ENCODE measurements at places on chromosomes 7 and 10.

DNA sequence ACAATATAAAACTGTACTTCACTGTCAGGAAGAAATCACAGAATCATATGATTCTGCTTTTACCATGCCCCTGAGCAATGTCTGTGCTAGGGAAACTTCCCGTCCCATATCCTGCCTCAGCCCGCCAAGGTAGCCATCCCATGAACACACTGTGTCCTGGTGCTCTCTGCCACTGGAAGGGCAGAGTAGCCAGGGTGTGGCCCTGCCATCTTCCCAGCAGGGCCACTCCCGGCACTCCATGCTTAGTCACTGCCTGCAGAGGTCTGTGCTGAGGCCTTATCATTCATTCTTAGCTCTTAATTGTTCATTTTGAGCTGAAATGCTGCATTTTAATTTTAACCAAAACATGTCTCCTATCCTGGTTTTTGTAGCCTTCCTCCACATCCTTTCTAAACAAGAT, 31.8 kb downstream of the AP3M1 start:
- DNase-seq: no peak

DNA sequence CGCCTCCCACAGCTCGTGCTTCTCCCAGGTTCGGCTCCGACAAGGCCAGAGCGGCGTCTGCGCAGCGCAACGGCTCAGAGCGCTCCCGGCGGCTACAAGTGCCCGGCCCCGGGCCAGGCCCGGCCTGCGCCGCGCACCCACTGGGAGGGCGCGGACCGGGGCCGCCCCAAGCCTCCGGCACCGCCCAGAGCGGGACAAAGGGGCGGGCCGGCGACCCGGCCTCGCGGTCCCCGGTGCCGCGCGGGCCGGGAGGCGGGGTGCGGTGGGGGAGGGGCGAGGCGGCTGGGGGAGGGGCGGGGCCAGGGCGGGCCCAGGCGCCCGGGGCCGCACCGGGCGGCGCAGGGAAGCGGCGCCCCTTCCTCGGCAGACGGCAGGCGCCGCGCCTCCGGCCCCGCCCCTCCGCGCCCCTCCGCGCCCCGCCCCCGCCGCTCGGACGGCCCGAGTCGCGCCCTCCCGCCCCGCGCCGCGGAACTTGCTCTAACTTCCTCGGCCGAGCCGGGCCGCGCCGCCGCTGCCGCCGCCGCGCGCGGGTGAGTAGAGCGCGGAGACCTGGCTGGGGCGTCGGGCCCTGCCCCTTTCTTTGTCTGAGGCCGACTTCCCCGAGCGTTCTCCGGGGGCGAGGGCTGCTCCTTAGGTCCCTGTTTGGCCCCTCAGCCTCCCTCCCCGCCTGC, at the start of gene TSPAN14:
TSPAN14 (plus strand) TSS at position 469 of the 671 bp plus-strand sequence. CDS start 34,924 bp downstream, outside the sequence.
- no peak for DNase-seq

DNA sequence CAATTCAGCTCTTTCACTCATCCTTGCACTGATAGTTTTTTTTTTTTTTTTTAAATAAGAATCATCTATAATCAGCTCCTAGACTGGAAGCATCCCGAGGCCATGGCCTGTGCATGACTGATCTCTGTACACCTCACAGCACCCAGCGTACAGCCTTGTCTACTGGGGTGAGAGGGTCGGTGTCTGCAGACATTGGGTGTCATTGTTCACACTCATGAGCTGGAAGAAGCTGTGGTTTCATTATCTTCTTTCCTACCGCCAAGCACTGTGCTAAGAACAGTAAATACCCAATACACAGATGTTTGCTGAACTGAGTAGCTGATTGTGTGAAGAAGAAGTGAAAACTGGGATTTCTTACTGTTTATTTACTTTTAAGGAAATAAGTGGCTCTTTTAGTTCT, 123.6 kb downstream of the CLEC2L start:
- no peak for DNase-seq

GRCh38 chr7:78232806-78233205, 434.2 kb downstream of the PHTF2 start:
- no peak for DNase-seq

- DNase-seq: no peak
Observed at GRCh38 chr10:47195274-47195885, 104.6 kb upstream of the GDF10 start.

GRCh38 chr7:1055956-1056784, 11.8 kb downstream of the GPR146 start:
- no peak for DNase-seq

DNA sequence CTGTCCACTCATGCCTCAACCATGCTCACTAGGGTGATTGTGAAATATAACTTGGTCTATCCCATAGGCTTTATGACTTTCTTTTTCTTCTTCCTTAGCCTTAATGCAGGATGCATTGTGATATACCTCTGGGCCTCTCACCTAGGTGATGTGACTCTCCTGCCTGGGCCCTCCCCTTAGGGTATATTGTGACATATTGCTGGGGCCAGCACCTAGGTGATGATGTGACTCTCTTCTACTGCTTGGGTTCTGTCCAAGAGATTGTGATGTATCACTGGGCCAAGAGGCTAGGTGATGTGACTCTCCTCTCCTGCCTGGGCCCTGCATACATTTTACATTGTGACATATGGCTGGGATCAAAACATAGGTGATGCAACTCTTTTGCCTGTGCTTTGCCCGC, 14.7 kb upstream of the ZNF107 start:
- DNase-seq: no peak

DNA sequence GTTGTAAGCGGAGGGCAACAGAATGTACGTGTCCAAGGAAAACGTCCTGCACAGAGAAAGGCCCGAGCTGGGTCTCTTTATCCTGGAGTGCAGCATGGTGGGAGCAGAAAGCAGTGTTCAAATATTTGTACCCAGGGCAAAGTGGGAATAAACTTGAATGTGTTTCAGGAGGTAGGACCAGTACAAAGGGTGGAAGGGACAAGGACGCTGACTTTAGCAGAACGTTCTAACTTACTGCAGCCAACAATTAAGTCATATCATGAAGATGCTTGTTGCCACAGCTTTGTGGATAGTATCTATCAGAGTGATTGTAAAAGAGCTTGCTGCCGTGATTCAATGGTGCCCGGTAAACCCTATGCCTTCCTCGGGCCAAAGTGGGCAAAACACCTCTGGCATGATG, 30.5 kb upstream of the ZC3HAV1L start:
- no peak for DNase-seq

DNA sequence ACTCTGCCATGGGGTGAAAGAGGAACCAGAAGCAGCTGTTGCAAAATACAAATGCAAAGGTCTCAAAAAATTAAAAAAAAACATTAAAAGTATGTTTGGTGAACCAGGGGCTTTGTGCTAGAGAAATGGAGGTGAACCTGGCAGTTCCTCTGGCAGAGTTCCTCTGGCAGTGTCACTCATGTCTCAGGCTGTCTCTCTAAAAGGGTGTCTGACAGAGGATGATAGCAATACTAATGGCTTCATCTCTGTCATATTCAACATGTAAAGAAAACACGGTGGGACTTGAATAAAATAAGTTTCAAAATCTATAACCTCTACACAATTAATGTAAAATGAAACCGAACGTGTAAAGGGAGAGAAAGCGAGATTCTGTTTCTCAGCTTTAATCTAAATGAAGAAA, 375.7 kb upstream of the VWC2 start:
- DNase-seq: no peak

DNA sequence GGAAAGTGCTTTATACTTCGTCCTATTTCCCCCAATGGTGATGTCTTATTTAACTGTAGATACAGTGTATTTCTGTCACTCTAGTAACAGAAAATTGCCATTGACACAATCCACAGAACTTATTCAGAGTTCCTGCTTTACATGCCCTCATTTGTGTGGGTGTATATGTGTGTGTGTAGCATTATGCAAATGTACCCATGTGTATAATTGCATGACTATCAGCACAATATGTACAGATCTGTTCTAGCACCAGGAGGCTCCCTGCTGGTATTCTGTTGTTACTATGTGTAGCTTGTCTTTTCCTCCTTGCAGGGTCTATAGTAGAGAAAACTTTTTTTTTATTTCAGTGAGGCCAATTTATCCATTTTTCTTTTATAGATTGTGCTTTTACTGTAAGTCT, 16.5 kb downstream of the CYP3A43 start:
- DNase-seq: no peak

- DNase-seq: no peak
Observed at GRCh38 chr10:3982746-3983442, 197.9 kb upstream of the KLF6 start.

- no peak for DNase-seq
Observed at GRCh38 chr7:1029637-1030443, 14.5 kb upstream of the GPR146 start.

- DNase-seq: no peak
Observed at GRCh38 chr7:143356414-143357050, 6.0 kb downstream of the FAM131B start.

DNA sequence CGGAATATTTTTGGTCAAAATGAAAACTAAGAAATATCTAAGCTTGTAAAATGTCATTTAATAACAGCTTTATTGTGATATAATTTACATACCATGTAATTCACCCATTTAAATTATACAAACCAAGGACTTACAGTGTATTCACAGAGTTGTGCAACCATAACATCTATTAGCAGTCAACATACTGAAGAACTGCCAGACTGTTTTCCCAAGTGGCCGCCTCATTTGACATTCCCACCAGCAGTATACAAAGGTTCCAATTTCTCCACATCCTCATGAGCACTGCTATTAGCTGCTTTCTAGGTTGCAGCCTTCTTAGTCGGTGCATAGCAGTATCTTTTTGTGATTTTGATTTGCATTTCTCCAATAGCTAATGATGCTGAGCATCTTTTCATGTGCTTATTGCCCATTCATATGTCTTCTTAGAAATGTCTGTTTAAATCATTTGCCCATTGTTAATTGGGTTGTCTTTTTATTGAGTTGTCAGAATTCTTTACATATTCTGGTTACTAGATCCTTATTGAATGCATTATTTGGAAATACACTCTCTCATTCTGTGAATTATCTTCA, 153.0 kb upstream of the FGFR2 start:
- no peak for DNase-seq

DNA sequence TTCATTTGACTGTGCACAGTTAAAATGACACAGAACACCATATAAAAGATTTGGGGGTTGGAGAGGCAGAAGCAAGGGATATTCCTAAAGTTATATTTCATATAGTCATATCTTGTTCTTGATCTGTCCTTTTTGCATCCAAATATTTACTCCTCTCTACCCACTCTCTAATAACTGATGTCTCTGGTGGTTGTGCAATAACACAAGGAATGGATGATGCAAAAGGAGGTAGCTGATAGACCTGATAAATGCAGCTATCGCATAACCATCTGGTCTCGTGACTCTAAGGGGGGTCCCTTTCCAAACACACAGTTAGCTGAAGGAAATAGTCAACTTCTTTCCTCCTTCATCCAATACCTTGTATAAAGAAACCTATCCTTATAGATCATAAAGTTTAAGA, 123.1 kb downstream of the POLR1F start:
- no peak for DNase-seq

DNA sequence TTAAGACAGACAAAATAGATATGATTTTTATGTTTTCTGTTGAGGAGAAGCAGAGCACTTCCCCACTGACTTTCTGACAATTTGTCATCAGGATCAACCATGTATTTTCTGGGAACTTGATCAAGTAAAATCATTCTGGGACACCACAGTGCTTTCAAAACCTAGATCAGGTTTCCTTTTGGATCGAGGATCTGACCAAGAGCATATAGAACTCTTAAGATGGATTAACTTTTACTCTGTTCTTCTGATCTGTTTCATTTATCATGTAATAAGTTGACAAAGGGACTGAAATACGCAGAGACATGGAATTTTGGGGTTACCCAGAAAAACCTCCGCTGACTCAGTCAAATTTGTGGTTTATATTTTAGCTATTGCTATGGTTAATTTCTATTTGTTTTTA, 136.0 kb upstream of the WNT16 start:
- no peak for DNase-seq

DNA sequence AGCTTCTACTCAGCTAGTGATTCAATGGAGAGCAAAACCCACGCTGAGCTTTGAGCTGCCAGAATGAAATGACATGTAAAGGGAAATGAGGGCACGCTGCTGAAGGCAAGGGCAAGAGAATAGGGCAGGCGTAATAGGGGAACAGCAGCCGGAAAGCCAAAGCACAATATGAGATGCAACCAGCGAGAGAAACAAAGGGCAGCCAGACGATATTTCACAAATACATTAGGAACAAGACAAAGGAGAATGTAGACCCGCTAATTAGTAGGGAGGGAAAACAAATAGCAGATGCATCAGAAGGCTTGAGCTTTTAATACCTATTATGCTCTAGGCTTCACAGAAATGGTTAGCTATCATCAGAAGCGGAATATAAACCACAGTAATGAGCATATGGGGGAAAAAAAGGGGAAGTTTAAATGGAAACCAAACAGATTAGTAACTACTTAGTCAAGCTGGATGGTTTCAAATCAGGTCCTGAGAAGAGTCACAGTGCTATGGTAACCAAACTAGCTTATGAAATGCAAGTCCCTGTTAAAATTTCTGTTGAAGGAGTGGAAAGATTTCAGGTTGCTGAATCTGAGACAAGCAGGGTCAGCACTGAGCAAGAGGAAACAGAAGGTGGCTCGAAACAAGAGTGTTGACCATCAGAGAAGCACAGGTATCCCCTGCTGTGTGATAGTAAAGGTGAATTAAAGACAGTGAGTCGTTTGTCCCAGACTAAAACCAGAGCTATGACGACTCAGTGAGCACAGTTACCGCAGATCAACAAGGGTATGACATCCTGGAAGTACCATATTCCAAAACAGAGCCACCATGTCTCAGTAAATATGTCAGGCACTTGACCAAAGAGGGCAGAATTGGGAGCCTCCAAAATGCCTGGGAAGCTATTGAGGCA, 496.9 kb upstream of the CELF2 start:
- DNase-seq: no peak

DNA sequence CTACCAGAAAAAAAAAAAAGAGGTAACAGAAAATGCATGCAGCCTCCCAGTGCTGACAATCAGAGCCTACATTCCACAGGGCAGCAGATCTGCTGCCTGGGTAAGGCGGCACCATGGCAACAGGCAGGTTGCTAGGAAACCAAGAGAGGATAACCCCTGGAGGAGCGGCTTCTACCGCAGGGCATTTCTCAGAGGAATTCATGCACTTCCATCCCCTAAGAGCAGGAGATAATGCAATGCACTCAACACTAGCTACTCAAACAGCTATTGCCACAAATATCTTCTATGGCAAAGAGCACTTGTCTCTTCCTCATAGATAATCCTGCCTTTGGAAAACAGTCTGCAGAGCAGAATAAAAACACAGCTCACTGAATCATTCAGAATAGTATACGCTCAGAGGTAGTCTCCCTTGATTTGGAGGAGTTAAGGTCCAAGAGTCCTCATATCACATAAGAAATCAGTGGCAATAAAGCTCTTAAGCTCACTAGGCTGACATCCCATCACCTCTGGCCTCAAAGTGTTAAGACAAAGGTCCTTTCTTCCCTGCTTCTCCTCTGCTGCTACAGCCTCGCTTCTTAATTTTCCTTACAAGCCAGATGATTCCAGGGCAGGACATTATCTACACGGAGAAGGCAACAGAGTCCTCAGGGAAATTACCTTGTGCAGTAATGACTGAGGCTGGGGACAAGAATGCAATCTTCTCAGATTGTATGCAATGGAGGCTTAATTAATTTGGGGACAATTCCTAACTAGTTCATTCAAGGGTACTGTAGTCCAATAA, 10.7 kb downstream of the PSAP start:
- no peak for DNase-seq

- DNase-seq: no peak
Observed at GRCh38 chr7:25947669-25948516, 204.1 kb upstream of the NFE2L3 start.

- no peak for DNase-seq
Observed at GRCh38 chr7:68244389-68244788, 1247.8 kb downstream of the TYW1 start.

- DNase-seq: no peak
Observed at GRCh38 chr10:14481014-14481413, 150.3 kb upstream of the FRMD4A start.

GRCh38 chr10:103680869-103681236, 174.5 kb downstream of the SH3PXD2A start:
- DNase-seq: no peak

GRCh38 chr10:3755440-3756359, 29.3 kb downstream of the KLF6 start:
- no peak for DNase-seq
